Osteocyte (in vitro differentiated cells): ENCODE measurements at places on chromosomes 5 and 9. TPM values are rescaled to one million over a fixed set of nuclear protein-coding genes. Genes with fewer than 3 reads are reported as not detected.

Gene TMEM232
- 2.7 and 3.5 TPM in 2 replicates for total RNA-seq

DNA sequence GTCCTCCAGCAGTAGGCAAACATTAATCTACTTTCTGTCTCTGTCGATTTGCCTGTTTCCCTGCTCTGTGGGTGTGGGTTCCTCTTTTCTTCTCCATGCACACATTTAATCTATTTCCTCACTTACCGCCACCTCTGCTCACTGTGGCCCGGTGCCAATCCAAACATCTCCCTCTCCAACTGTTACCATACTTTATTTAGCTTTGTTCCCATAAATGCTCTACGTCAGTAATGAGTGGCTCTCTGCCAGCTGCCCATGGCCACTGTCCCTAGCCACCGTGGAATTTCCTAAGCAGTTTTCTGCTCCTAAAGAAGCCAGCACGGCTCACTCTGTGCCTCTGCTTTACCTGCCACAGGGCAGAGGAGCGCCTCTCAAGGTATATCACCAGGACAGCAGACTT is 19.5 kb upstream of the GOLPH3 start:
- H3K27ac ChIP-seq: peak overlapping the region; percentile 64
- no peaks in the 10 kb centered on the region for H3K27me3 ChIP-seq
- DNase-seq: no peak
- no peaks in the 10 kb centered on the region for H3K36me3 ChIP-seq
- H3K4me3 ChIP-seq: peak overlapping the region; percentile 8
- peaks cover 18% of the 10 kb centered on the region for H3K4me1 ChIP-seq

DNA sequence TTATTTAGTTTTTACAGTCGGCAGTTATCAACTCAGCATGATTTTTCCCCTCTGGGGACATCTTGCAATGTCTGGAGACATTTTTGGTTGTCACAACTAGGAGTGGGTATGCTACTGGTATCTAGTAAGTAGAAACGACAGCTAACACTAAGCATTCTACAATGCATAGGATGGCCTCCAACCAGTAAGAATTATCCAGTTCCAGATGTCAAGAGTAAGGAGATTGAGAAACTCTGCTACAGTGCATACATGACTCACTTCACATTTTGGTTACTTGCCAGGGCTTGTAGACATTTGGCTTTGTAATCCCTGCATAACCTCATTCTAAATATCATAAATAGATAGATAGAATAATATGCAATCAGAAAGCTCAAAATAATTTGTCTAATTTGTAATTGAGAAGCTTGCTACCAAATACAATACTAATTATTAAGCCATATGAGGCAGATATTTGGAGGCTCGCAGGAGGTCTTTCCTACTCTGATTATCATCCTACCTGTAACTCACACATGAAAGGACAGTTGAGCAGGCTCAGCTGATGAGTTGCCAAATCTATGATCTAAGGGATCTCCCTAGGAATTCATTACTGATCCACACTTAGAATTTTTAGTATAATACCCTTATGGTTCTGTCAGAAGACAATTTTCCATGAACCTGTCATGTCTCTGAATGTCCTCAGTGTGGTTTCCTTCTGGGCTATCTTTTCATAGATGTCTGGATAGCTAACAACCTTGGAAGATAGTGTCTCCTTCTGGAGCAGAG is 346.9 kb upstream of the TLE4 start:
- no peaks in the 10 kb centered on the region for H3K36me3 ChIP-seq
- H3K4me3 ChIP-seq: no peak overlapping the region
- H3K27me3 ChIP-seq: no peaks in the 10 kb centered on the region
- no peak overlapping the region for H3K27ac ChIP-seq

DNA sequence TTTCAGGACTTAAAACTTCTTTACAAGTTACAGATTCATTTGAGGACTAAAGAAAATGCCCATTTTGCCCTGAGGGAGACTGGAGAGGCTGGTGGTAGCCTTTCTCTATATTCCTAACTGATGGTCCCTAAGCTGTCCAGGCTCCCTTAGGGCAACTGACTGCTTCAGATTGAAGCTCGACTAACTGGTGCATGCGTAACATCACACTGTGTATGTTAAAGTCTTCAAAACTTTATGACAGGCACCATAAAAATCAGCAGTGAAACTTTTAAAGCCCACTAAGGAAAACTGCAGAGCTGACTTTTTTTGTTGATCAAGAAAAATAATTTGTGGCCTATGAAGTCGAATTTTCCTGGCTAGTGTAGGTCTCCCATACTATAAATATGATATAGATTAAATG is 233.0 kb upstream of the RPS23 start:
- no peaks in the 10 kb centered on the region for H3K4me1 ChIP-seq
- H3K4me3 ChIP-seq: no peak overlapping the region
- H3K27ac ChIP-seq: no peak overlapping the region
- peaks cover 10% of the 10 kb centered on the region for H3K27me3 ChIP-seq
- no peak for DNase-seq

- DNase-seq: no peak
- H3K4me1 ChIP-seq: no peaks in the 10 kb centered on the region
- no peaks in the 10 kb centered on the region for H3K27me3 ChIP-seq
- H3K36me3 ChIP-seq: peaks cover 46% of the 10 kb centered on the region
- H3K4me3 ChIP-seq: no peak overlapping the region
- no peak overlapping the region for H3K27ac ChIP-seq
These were observed 44.9 kb upstream of the RAPGEF6 start for GRCh38 chr5:131679911-131680310.

DNA sequence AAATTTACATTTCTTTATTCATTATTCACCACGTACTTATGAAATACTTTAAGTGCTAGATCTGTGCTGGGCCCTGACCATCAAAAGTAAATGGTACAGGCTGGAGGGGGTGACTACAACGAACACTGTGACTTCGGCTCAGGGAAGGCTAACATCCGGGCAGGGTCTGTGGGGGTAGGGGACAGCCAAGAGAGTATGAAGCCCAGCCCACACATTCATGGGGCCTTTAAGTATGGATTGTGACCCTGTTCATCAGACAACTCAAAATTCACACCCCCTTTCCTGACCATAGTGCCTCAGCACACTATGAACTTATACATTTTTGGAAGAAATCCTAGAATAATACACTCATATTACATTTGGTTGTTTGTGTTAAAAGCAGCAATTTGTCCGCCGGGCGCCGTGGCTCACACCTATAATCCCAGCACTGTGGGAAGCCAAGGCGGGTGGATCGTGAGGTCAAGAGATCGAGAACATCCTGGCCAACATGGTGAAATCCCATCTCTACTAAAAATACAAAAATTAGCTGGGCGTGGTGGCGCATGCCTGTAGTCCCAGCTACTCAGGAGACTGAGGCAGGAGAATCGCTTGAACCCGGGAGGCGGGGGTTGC is 33.3 kb downstream of the MORN5 start:
- H3K36me3 ChIP-seq: no peaks in the 10 kb centered on the region
- H3K27ac ChIP-seq: no peak overlapping the region
- peaks cover 6% of the 10 kb centered on the region for H3K4me1 ChIP-seq
- H3K27me3 ChIP-seq: peaks cover 45% of the 10 kb centered on the region
- DNase-seq: no peak

GRCh38 chr5:173108914-173109313 is 35.4 kb upstream of the BNIP1 start:
- no peaks in the 10 kb centered on the region for H3K27me3 ChIP-seq
- no peaks in the 10 kb centered on the region for H3K4me1 ChIP-seq
- no peak for DNase-seq
- no peak overlapping the region for H3K4me3 ChIP-seq
- peaks cover 41% of the 10 kb centered on the region for H3K36me3 ChIP-seq

- no peaks in the 10 kb centered on the region for H3K4me1 ChIP-seq
- no peak for DNase-seq
- no peak overlapping the region for H3K27ac ChIP-seq
- no peaks in the 10 kb centered on the region for H3K27me3 ChIP-seq
- H3K4me3 ChIP-seq: no peak overlapping the region
These were observed 9.7 kb downstream of the ORM2 start for GRCh38 chr9:114339130-114339908.
